ENCODE measurements at places on chromosomes 1 and 21.

GRCh38 chr1:36136535-36136934 is 11.5 kb upstream of the COL8A2 start:
- no peak for DNase-seq

DNA sequence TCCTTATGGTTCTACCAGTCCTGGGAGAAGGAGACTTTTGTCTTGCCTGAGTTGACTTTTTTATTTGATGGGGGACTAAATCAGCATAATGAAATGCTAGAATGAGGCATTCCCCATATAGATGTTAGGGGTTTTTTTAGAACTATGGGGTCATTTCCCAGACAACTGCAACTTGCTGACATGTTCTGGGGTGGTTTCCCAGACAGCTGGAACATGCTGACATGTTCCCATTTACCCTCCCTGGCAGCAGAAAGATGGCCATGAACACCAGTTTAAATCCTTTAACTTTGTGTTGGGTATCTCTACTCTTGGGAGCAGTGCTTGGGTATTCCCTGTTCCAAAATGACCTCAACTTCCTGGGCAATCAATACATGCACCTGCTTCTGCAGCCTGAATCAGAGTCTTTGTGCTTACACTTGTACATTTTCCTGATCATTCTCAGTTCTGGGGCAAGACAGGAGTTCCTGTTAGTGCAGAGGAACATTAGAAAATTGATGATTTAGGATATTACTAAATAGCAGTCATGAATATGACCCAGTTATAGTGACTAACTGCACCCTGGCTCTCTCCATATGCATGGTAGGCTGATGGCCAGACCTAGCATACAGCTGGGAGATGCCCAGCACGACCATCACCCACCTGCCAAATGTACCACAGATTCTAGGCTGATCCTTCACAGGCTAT is 75.4 kb upstream of the CD5L start:
- DNase-seq: no peak

DNA sequence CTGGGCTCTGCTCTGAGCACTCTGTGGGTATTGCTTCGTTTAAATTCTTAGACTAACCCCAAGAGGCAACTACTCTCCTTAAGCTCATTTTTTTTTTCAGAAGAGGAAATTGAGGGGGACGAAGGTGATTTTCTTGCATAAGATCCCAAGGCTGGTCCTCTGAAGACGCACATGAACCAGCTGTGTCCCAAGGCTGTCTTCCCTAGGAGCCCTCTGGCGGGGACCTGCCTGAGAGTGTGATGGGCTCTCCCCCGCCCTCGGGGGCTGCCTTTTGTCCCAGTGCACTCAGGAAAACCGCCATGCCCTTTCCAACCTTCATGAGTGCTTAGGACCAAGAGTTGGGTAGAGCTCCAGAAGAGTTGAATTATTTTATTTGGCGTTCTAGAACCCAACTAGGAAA is 21.7 kb downstream of the UMODL1 start:
- no peak for DNase-seq

GRCh38 chr1:39949891-39950290 is 5.1 kb upstream of the MFSD2A start:
- DNase-seq: no peak

GRCh38 chr1:62514746-62515423 is 78.0 kb downstream of the USP1 start:
- no peak for DNase-seq

DNA sequence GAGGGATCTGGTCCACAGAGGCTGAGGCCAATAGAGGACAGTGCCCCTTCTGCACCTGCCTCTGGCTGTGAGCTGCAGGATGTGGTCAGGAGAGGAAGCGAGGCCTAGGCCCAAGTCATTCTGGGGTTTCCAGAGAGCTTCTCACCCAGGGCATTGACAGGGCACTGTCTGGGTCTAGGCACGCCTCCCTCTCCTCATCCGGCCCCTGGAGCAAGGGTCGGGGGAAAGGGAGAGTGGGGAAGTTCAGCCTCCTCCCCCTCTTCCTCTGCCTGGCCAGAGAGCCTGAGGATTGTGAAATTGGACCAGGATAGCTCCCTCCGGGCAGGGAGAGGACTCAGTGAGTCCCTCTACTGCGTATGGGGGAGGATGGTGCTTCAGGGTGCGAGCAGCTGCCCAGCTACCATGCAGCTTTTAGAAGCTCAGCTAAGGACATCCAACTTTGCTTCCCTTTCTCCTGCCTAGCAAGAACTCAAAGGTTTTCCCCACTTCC is 6.3 kb upstream of the INAVA start:
- peak; percentile 45 for DNase-seq

DNA sequence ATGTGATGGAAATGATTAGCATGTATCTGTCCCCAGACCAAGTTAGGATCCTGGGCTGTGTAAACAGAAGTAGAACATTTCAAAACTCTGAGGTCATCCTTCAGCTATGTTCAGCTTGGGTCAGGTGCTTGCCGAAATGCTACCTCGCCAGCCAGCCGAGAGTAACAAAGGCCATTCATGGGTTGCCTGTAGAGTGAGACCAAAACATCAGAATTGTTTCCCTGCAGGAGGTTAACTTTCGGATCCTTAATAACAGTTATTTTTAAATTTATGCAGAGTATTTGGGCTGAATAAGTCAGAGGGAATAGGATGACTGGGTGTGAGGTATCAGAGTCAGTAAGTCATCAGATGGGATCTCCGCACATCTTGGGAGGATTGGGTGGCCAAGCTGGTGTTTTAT is 35.6 kb downstream of the SMYD2 start:
- DNase-seq: no peak

All from activated T-helper 2 cell treated with anti-CD3 and anti-CD28 coated beads, Interferon-gamma antibody, Interleukin-2, Interleukin-4, amounts not matched to agents 10 μg/mL and 5 μg/mL and 100 μg/mL, durations not matched to agents 14 hours and 24 hours and 36 hours (primary cell).